Stimulated activated CD8-positive, alpha-beta memory T cell treated with anti-CD3 and anti-CD28 coated beads, Interleukin-12 subunit alpha, Interleukin-12 subunit beta, amount 100 ng/mL, for 1 hour (primary cell): ENCODE measurements at places on chromosomes 5 and 9.

GRCh38 chr5:3997670-3998069 is 402.0 kb downstream of the IRX1 start:
- no peak for DNase-seq

DNA sequence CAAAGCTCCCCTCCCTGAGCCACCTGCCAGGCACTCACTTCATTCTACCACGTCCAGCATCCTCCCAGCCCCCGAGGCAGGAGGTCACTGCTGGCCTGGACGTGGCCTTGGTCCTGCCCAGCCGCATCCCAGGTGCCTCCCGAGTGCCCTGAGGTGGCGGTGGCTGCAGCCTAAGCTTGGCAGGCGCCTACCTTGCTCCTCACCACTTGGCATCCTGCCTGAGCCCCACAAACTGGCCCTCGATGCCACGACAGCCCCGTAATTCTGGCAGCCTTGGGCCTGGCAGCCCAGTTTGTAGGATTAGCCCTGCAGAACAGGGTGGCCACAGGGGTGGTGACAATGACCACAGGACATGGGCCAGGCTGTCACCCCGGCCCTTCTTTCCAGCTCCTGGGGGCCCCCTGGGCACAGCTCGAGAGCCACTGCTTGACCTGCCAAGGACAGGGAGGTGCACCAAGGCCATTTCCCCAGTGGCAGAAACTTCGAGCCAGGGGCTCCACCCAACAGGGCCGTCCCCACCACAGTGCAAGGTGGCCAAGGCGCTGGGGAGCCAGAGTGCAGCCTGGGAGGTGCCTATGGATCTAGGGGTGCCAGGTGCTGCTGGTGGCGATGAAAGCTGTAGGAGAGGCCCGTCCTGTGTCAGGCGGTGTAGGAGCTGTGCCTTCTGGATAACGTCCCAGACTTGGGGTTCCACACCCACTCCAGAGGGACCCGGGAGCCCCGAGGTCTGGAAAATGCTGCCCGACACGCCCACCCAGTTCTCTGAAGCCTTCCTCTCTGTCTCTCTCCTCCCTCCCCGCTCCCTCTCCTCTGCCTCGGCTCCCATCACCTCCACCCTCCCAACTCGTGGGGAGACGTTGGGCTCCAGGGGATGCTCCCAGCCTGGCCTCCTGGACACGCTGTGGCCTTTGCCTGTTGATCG is 18.4 kb downstream of the NKD2 start:
- DNase-seq = no peak

DNA sequence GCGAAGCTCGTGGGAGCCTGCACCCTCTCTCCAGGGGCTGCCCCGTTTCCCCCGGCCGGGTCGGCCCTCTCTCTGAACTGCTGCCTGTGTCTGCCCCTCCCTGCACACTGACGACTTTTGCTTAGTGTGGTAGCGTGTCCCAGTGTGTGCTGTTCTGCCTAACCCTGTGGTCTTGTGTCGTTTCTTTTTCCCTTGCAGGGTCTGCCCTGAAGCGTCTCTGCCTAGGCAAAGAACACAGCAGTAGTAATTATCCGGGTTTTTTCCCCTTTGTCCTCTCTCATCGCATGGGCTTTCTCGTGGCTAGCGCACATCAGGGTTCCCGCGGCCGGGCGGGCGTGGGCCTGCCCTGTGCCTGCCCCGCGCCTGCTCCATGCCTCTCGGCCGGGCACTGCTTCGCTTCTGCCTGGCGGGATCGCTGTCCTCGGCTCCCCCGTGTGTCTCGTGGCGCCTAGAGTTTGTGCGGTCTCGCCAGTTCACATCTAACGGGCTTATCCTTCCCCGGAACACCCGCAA is 122.7 kb downstream of the WNK2 start:
- DNase-seq = no peak

GRCh38 chr9:115132648-115133047 is 14.7 kb upstream of the TNC start:
- DNase-seq = no peak

GRCh38 chr5:143755966-143756365 is 56.0 kb upstream of the HMHB1 start:
- no peak for DNase-seq

- DNase-seq = no peak
These were observed 204.1 kb downstream of the ELAVL2 start for GRCh38 chr9:23621924-23622323.

DNA sequence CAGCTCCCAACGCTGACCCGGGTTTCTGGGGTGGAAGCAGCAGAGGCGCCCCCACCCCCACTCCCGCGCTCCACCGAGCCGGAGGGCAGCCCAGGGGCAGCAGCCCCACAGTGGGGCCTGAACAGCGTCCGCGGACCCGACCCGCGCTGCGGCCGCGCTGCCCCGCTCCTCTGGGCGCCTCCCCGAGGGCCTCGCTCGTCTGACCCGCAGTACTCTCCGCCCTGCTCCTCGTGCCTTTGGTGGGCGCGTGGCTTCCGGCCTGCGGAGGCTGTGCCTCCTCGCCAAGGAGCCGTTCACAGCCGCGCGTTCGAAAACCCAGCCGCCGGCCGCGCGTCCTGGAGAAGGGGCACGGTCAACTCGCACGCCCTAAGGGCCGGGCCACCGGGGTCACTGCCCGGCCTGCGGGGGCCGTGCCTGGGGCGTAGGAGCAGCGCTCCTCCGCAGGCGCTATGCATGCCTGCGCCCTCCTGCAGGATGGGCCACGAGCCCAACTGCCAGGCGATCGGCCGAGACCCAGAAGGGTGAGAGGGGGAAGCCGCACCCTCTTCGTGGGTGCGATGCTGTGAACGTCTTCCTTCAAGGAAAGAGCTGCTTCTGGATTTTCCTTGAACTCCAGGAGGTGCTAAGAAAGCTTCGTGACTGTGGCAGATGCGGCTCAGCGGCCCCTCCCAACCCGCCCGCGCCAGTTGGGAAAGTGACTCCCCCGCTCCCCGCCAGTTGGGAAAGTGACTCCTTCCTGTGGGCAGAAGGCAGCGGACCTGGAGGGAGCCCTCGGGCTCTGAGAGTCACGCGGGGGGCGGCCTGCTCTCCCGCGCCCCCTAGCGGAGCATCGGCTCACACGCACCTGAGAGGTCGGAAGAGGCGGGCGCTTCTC is 82.7 kb downstream of the HSD17B3 start:
- DNase-seq = no peak

DNA sequence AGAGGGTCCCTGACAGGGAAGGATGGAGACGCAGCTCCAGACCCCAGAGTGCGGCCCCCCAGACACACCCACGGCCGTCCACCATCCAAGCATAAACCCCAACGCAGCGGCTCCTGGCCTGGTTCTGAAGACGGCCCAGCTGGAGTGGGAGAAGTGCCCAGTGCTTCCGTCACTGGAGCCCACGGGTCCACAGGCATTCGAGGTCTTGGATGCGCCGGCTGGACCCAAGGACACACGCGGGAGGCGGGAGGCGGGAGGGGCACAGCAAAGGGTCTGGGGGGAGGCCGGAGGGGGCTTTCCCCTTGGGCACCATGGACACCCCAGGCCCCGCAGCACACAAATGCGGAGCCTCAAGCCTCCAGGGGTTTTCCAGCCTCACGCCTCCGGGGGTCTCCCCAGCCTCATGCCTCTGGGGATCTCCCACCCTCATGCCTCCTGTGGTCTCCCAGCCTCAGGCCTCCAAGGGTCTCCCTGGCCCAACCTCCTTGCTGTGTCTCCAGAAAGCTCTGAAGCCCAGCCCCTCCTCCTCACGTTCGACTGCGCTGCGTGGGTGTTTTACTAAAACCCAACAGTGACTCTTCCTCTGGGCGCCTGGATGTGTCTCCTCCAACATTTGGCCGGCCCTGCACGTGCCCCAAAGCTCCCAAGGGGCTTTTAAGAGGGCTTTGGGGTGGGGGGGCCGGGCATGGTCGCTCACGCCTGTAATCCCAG is 15.2 kb downstream of the EXD3 start:
- no peak for DNase-seq

GRCh38 chr5:127985811-127986325 is 97.7 kb upstream of the SLC12A2 start:
- DNase-seq = no peak

DNA sequence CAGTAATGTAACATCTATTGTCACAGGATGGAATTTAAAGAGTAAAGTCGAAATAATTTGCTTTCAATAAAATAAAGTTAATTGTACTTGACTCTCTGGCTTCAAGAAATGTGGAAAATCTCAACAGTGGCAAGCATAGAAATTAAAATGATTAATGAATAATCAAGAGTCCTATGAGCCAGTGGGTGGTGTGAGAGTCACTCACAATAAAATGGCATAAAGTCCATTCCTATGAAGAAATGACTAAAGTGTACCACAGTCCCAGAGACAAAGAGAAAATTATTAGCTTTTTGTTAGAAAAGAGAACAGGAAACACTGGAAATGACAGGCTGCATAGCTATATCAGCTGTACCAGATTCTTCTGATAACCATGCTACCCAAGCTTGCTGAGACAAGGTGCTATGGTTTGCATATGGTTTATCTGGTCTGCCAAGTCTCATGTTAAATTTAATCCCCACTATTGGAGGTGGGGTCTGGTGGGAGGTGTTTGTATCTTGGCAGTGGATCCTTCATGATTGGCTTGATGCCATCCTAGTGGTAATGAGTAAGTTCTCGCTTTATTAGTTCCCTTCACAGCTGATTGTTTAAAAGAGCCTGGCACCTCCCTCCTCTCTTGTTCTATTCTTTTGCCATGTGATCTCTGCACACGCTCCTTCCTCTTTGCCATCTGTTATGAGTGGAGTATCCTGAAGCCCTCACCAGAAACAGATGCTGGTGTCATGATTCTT is 647.7 kb upstream of the ITGA1 start:
- DNase-seq = no peak
